ENCODE measurements at places on chromosomes 2 and 18.

GRCh38 chr2:96895746-96896651 is 26.1 kb upstream of the SEMA4C start:
- DNase-seq, result no peak

GRCh38 chr2:179049546-179050311 is at the start of gene CCDC141:
Gene CCDC141 (minus strand): TSS chr2:179050137. CDS start chr2:179049941, 196 bp downstream.
- no peak for DNase-seq

DNA sequence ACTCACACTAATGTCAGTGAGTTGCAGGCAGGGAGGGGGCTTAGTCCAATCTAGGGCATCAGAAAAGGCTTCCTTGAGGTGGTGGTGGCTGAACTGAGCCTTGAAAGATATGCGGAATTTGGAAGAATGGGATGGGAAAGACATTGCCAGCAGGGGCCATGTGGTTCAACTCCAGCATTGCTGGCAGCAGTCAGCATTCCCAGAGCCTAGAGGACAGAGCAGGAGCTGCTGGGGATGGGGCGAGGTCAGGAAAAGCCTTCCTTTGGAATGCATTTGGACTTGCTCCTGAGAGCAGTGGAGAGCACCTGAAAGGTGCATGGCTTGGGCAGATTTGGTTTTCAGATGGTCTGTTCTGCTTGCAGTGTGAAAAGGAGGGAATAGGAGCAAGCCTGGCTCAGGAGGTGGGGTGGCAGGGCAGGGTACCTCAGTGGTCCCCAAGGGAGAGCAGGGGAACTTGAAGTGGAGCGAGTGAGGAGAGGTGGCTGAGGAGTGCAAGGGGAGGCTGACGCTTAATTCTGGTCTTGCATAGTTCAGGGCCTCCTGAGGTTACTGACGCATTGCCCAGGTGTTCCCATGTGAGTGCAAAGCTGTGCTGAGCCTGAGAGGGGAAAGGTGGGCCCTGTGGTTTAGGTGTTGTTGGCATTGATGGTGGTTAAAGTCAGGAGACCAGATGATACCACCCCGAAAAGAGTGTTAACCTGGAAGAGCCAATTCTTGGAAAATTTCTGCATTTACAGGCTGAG is 112.1 kb upstream of the MGAT5 start:
- no peak for DNase-seq

GRCh38 chr2:217090024-217090473 is 230.2 kb upstream of the TNP1 start:
- no peak for DNase-seq

GRCh38 chr2:215105607-215106354 is 32.6 kb downstream of the ABCA12 start:
- no peak for DNase-seq
